ENCODE measurements at places on chromosomes 7 and 10.

DNA sequence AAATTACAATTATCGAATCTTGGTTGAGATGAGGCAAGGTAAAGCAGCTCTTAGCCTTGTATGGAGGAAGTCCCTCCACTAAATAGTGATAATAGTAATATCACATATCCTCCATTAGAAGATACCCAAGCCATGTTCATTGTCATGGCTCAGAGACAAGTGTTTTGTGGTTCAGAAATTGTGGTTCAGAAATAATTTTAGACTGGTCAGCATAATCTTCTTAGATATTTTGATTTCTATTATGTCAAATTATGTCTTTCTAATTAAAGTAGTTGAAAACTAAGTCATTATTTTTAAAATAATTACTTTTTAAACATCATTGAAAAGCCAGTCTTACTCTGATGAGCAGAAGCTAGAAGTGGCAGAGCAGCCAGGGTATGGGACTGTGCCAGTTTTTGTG is 507.7 kb downstream of the HTR7 start:
- no peak for DNase-seq

- no peak for DNase-seq
Measured at GRCh38 chr7:18390535-18390907, 105.0 kb upstream of the HDAC9 start.

GRCh38 chr10:48279081-48279751 is 4.7 kb upstream of the FRMPD2 start:
- no peak for DNase-seq

DNA sequence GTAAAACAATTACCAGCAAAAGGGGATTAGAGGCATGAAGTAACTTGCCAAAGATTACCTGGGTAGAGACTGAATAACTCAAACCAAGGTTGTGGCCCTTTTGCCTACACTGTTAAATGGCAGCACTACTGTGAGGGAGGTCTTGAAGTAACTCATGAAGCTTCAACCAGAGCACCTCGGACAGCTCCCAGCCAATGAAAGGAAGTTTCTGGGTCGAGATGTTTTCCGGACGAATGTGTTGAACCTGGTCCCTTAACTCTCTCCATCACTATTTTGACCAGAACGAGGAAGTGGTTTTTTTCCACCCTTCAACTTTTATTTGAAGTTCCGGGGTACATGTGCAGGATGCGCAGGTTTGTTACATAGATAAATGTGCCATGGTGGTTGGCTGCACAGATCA is 133.6 kb upstream of the PRKCQ start:
- no peak for DNase-seq

- DNase-seq = no peak
Measured at GRCh38 chr7:65454469-65454868, 80.8 kb downstream of the ZNF92 start.

GRCh38 chr7:155119801-155120382 is 49.8 kb downstream of the HTR5A start:
- DNase-seq = no peak

DNA sequence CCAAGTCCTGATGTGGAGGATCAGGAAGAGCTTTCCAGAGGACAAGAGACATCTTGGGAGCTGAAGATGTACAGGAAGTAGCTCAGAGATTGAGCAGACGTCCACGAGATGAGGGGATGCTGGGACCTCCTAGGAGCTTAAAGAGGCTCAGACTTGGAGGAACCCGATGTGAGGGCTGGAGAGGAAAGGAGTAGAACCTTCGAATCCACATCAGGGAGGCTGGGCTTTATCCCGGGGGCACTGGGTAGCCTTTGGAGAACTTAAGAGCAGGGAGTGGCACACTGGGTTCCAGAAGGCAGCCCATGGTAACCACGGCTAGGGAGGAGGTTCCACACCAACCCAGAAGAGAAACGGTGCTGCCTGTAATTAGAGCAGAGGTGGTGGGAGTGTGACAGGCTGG is 10.8 kb downstream of the PRKCQ start:
- no peak for DNase-seq

GRCh38 chr7:1829111-1829510 is 159.0 kb downstream of the ELFN1 start:
- no peak for DNase-seq

DNA sequence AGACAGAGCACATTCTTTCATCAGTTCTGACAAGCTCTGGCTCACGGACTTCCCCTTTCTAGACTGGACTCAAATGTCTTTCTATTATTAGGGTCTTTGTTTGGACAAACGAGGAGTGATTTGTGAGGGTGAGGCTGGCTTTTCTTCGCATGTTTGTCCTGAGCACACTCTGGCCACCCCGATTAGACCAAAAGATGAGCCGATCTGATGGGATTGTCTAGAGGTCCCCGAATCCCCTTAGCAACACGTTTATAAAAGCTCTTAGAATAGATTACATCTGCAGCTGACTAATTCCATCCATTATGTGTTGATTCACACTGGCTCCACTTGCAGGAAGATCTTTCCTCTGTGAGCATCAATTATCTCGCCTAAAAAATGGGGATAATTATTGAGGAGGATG is 675.4 kb upstream of the AUTS2 start:
- DNase-seq = peak; percentile 22

DNA sequence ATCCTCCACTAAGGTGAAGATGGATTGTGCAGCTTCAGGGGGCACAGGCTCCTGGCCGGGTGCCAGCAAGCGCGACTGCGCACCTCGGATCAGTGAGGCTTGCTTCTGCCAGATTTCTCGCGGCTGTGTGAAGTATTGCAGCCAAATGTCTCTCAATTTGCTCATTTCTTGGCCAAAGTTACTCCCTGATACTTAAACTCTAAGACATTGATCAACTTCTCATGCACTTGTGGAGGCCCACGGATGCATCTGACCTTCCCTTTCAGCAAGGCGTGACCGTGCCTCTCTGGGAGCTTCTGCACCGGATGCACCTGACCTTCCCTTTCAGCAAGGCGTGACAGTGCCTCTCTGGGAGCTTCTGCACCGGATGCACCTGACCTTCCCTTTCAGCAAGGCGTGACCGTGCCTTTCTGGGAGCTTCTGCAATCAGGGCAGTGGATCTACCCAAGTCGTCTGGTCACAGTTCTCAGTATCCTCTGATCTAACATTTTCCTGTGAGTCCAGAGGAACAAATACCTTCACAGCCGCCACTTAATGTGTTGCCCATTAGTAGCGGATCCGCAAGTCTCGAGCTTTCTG is 248.3 kb downstream of the ADARB2 start:
- no peak for DNase-seq

DNA sequence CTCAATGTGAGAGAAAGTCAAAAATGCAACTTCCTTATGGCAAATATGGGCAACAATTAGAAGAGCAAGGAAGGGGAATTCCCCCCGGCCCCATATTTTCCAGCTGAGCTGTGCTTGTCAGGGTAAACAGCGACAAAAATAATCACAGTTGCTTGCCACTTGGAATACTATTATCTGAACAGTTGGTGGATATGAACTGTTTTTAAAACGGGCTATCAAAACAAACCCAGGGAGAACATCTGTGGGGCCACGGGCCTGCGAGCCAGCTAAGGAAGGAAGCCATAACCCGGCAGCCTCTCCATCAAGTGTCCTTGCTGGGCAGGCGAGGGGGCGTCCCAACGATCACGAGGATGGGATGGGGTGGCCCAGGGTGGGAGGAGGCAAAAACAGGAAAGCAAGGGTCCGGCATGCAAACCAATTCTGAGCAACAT is 228.4 kb downstream of the ARHGAP12 start:
- no peak for DNase-seq

DNA sequence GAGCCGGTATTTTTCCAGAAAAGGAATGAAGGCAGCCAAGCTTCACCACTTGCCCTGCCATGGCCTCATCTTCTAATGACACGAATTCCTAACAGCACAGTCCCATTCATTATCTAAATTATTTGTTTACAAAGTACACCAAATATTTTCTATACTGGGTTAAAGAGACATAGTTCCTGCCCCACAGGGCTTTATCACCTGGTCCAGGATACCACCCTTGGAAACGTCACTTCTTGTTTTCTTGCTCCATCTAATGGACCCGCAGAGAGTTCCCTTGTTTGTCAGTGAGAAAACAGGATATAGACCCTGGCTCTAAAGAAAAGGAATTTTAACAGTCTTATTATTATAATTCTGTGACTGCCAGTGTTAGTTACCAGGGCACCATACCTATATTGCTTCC is 1165.4 kb downstream of the GATA3 start:
- no peak for DNase-seq

DNA sequence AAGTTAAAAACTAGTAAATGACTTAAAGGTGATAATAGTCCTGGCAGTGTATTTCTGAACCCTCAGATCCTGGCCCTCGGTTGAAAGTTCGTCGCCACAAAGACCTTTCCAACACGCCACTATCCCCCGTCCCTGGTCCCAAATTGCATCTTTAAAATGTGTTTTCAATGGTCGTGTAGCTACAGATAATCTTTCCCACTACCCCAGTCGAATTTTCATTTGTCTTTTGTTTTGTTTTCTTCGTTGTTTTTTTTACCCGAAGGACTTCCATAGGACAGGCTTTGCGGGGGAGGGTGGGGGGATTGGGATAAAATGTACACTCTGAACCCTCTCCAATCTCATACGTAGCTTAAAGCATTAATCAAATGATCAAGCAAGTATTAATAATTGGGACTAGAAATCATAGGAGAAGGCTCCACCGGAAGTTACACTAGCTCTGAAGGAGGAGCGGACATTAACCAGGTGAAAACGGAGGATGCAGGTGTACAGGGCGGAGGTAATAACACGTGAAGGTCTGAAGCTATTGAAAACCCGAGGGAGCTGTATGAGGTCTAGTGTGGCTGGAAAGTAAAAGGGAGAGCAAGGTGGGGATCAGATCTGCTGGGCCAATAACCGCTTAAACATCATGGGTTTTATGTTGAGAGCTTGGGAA is 32.8 kb upstream of the PHF14 start:
- DNase-seq = peak; percentile 57

DNA sequence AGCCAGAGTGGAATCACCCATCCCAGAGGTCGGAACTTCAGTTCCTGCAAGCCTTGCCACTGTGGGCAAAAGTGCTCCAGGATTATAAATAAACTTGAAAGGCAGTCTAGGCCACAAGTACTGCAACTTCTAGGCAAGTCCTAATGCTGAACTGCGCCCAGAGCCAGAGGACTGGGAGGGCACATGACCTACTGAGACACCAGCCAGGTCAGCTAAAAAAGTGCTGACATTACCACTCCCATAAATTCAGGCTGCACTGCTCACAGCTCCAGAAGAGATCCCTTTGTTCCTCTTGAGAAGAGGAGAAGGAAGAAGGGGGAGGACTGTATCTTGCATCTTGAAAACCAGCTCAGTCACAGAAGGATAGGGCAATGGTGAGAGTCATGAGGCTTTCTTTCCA is 1084.1 kb upstream of the PHF14 start:
- no peak for DNase-seq

- no peak for DNase-seq
Measured at GRCh38 chr10:22365233-22365632, 19.9 kb downstream of the SPAG6 start.

GRCh38 chr10:71740069-71740653 is 20.6 kb upstream of the C10orf105 start:
- no peak for DNase-seq

DNA sequence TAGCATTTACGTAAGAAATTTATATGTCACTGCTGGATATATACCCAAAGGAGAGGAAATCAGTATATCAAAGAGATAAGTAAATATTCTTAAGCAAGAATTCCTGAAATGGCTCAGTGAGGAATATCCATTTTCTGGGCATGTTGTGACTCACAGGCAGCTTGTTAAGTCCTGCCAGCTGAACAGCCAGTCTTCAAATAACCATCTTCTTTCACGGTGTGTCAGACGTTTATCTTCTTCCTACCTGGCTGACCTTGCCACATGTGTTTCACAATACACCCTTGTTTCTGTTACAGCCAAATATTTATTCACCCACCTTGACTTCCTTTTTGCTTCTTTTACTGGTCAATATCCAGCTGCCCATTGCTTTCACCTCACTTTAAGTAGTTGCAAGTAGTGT is 648.1 kb downstream of the ANKRD7 start:
- DNase-seq = no peak

- no peak for DNase-seq
Measured at GRCh38 chr7:96685755-96686154, 23.9 kb downstream of the SEM1 start.

DNA sequence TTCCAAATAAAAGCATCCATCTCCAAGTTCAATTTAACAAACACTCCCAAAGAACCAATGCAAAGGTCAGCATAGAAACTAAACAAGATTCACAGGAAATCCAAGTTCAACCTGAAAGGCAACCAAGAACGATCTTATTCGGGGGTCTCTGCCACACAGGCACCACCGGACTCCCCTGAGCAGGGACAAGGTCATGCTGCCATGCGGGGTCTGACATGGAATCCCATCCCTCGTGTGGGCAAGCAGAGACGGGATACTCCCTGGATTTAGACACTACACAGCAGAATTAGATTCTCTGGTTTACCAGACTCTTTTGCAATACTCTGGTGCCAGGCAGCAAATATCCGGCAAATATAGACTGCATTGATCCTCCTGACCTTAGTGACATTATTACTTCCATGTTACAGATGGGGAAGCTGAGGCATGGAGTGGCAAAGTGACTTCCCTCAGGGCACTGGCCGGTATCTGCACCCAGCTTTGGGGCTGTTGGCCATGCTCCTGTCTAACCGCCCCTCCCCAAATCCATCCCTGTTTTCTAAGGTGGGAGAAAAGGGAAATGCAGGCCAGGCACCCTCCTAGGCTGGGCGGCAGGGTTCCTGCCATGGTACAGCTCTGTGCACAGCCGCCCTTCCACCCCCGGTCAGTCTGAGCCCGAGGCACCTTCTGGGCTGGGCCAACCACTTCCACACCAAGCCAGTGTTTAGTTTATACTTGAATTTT is 111.8 kb downstream of the VIPR2 start:
- no peak for DNase-seq
